DMS 273 treated with DMSO at 0.1 percent for 48 hours (cell line): ENCODE measurements at places on chromosomes 13 and 19.

DNA sequence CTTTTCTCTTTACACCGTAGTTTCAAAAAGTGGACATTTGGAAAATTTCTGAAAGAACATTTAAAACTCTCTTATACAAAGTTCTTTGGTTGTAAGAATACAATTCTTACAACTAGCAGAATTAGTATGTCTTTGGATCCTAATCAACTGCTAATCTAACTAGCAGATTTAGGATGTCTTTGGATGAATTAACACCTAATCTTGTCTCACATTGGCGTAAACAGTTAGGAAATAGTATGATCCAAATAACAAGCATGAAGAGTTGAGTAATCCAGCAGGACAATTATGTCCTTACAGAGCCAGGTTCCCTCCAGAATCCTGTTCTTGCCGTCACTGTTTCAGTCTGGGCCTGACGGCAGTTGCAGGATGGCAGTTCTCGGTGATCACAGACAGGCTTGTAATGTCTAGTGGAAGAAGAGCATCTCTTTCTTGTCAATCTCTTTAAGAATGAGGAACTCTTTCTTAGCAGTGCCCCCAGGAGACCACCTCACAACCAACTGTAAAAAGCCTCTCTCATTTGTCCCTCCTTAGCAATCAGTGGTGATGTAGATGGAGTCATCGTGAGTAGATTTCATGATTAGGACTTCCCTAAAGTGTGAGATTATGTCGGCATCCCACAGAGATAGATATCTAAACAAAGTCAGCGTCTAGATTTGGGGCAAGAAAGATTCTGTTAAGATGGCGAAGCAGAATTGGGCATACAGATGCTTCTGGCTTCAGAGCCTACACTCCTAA is 5.7 kb upstream of the TNFSF13B start:
- DNase-seq: no peak

DNA sequence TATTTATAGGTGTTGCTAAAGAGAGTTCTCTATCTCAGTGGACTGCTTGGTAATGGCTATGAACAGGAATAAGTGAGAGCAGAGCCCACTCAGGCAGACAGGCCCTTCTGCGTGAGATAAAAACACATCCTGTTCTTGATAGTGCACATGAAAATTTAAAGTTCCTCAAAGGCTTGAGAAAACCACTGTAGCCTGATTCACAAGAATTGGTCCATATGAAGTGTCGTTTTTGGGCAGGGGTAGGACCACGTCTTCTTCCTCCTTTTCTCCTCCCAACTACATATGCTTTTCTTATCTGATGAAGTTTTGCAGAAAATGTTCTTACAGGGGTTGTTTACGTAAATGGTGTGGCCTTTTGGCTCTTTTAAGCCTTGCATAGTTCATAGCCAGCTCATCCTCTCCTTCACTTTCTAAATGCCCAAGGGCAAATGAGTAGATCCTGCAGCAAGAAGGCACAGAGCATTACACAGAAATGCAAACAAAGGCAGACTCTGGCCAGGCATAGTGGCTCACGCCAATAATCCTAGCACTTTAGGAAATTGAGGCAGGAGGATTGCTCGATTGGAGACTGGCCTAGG is 53.8 kb downstream of the RNF6 start:
- DNase-seq: no peak

DNA sequence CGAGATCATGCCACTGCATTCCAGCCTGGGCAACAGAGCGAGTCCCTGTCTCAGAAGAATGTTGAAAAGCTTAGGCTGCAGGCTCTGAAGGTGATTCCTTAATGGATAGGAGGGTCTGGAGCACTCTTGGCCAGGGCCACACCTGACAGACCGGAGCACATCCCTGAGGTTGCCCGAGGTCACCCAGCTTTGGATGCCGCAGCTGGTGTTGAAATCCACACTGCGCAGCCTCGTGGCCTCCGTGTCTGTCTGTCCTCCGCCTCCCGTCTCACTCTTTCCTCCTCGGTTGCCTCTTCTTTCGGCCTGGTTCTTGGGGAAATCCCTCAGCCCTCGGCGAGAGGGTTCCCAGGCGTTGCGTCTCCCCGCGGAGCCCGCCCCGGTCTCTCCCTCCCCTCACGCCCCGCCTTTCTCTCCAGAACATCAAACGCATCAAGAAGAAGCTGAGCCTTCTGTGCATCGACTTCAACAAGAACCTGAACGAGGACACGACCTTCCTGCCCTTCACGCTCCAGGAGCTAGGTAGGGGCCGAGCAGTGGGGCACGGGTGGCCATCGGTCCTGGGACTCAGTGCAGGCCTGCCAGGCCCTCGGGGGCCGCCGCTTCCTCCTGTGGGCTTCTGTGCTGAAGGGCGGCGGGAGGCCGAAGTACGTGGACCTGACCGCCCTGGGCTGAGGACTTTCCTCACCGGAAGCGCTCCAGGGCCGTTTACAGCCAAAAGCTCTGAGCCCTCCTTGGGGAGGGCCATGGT is 14.1 kb downstream of the THOP1 start:
- DNase-seq: no peak

GRCh38 chr13:40434516-40435397 is 231.7 kb downstream of the FOXO1 start:
- DNase-seq: no peak

DNA sequence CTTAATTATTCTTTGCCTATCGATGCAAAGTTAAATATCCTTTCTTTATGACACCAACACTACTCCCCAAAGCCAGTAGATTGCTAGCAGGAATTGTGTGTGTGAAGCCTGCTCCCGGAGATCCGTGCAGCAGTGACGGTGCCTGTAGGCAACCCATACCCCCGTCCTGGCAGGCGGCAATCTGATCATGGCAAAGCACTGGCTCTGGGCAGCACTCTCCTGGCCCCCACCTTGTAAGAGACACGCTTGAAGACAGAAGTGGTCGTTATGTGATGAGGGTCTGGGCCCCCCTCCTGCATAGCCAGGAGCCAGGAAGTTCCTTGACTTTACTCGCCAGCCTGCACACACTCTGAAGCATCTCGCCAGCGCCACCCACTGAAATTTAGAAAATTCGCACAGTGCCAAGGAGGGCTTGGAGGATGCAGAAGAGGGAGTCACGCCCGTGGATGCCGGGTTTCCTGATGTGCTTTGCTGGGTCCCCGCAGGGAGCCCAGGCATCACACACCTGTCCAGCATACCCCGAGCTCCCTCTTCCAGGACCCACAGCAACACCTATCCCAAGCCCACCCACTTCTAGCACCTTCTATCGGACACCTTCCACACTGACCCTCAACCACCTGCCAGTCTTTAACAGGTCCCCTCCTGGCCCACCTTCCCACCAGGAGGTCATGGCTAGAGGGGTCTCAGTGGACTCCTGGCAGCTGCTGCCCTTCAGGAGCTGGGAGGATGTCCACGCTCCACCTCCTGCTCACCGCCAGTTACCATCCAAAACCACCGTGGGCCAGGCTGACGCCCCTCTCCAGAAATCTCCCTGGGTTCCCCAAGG is 54.5 kb downstream of the CEBPG start:
- DNase-seq: no peak

GRCh38 chr13:31982540-31982939 is 49.0 kb upstream of the FRY start:
- DNase-seq: no peak

- DNase-seq: no peak
Measured at GRCh38 chr19:29325241-29325975, 112.5 kb upstream of the UQCRFS1 start.

DNA sequence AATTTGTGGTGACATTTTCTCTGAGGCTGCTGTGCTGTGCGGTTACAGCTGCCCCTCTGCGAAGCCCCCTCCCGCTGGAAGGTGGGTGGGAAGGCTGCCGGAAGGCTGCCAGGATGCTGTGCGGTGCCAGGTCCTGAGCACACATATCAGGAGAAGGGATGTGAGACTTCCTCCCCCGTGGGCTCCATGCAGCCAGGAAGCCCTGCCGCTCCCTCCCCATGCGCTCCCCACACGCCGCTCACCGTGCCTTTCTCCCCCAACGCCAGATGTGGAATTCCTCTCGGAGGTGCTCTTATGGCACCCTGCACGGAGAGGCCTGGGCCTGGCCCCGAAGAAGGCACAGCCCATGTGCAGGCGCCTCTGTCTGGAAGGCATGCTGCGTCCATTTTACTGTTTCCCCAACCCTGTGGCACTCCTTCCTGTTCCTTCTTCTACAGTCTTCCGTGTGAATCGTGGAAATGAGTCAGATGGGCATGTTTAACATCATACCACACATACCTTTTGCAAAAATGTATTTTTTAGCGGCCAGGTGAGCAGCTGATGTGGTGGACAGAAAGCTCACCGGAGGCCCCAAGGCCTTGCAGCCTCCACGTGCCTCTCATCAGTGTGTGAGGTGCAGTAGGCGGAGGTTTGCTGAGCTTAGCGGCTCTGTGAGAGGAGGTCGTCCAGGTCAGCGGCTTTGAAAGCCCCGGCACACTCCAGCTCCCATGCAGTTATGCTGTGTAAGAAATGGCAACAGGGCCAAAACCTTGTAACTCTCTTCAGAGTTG is 88.0 kb downstream of the ATP11A start:
- no peak for DNase-seq

- DNase-seq: peak; percentile 53
Measured at GRCh38 chr19:2291185-2291751, 9.3 kb upstream of the PEAK3 start.

DNA sequence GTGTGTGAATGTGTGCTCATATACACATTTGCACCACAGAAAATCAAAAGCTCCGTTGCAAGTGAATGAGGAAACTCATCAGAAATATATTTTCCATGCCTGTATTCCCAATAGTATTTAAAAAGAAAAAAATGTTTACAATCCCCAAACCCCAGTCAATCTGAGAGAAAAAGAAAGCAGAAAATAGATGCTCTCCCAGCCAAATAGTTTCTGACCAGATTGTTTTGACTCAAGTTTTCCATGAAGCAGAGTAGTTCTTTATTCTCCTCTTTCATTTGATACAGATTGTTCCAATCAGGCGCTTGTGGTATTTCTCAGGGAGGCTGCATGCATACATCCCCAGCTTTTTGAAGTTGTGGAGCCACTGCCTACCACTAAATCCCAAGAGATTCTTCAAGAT is 110.6 kb downstream of the STARD13 start:
- DNase-seq: no peak

DNA sequence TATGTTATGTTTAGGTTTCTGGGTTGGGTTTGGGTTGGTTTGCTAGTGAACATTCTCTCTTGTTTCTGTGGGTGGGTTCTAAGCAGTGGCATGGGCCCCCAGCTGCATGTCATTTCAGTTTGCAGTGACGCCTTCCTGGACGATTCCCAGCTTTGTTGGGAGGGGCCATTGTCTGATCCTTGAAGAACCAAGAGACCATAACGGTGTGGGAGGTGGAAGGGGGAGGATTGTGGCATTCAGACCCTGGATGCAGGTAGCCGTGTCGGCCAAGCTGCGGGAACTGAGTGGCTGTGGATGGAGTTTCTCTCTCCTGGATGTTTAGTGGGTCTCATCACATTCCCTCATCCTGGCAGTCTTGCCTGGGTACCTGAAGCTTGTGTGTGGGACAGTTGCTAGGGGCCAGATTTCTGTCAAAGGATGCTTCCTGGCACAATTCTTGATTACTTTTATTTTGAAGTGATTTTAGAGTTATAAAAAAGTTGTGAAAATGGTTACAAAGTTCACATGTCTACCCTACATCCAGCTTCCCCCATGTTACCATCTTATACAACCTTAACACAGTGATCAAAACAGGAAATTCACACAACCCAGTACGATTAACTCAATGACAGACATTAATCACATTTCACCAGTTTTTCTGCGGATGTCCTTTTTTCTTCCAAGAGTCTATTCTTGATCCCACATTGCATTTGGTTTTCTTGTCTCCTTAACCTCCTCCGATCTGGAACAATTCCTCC is 123.8 kb downstream of the SIPA1L3 start:
- no peak for DNase-seq

DNA sequence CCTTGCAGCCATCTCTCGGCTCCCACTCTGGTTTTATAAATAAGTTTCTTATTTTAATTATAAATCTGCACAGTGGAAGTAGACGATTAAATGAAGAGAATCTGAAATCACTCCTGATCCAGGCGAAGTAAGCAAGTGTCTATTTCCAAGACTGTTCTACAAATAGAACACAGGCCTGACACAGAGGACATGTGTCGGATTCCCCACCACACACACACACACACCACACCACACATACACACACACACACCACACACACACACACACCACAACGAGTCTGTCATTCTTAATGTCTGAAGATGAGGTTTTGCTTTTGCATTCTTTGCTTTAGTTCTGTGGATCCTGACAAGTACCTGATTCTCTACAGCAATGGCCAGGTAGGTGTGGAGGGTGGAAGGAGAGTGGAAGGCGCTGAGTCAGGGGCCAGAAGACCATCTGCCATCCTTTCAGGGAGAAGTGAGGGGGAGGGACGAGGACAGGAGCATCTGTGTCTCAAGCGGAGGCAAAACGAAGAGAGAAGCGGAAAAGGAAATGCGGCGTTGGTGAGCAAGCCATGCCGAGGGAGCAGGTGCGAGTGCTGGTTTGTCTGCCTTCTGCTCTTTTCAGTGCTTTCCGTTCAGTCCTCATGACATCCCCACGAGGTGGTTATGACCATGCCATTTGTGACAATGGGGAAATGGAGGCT is 110.2 kb downstream of the TEX26 start:
- DNase-seq: no peak

DNA sequence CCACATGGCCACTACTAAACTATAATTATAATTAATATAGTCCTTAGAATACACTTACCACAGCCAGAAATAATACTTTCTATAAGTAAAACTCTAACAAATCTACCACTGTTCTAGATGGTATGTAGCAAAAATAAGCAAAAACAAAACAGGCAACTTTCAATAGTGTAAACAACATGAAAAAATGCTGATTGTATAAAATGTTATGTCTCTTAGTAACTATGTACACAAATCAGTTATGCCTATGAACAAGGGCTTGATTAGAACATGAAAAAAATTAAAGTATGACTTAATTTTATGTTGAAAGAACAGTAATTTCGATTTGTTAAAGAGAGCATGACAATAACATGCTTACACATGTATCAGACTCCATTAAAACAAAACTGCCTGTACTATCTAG is 60.7 kb downstream of the LATS2 start:
- DNase-seq: no peak

GRCh38 chr19:29375429-29376119 is 150.2 kb upstream of the VSTM2B start:
- no peak for DNase-seq
